NCI-H2029 (cell line): ENCODE measurements at places on chromosomes 5 and 9.
A peak's percentile ranks its signal among the peaks of the same experiment; 100 is the strongest.

DNA sequence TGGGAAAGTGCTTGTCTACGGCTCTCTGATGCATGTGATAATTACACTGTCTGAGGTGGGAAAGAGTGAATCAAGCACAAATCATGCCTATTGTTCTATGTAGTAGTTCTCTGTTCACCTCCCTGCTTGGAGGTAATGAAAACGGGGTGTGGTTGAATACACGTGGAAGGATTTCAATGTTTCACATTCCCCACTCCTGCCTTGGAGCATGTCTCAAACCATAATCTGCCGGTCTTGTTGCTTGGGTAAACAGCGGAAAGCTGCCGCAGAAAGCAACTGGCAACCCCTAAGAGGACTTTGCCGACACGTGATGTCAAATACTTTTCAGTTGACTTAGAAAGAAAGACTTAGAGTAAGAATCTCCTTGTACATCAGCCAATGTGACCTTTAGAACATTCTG, 63.5 kb upstream of the MOCS2 start:
- no peak for DNase-seq

DNA sequence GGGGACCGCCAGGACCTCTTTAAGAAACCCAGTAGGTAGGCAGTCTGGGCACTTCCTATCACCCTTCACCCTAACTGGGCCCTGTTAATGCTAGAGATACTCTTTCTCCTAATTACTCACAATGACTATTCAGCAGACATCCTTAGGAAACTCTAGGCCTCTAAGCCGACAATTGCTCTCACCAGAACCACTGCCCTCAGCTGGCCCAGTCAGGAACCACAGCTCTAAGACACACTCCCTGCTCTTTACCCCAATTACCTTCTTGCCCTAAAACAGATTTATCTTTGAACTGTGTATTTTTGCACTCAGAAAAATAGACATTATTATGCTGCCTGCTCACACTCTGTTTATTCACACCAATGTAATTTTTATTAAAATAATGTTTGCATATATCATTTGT, 432.6 kb upstream of the SLC30A5 start:
- no peak for DNase-seq

GRCh38 chr9:29773676-29774075, 2200.4 kb upstream of the C9orf72 start:
- no peak for DNase-seq

DNA sequence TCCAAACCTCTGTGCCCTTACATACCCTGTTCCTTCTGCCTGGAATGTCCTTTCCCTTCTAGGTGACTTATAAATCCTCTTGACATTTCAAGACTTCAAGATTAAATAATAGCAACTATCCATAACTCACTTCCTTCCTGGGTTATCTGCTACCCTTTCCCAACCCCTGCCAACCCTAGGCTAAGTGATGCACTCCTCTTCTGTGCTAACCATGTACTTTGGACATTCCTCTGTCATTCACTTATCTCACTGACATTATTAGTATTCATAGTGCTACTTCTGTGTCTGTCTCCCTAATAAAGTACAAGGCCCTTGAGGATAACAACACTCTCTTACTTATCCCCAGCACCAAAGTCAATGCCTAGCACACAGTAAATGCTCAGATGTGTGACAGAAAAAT, 307.1 kb downstream of the ENC1 start:
- DNase-seq: no peak

DNA sequence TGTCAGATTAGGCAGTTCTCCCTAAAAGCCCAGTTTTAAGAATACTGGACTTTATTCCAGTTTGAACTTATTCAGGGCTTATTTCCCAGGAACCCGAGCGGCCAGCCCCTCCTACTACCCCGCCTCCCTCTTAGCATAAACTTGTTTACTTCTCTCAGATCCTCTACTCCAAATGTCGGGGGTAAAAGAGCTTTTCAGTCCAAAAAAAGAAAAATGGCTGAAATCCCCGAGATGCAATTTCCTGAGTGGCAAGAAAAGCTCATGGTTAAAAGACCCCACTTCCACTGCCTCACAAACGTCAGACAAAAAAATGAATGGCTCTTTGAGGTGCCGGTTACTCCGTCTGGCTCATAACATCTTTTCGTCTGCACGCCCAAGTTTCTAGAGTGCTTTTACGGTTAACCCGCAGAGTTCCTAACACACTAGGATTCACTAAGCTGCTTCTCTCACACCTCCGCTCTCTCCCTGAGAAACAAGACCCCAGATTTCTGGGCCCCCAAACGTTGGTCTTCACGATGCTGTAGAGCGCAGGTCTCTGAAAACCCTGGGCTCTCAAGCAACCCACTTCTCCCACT, 402 bp downstream of the BRD8 start:
- DNase-seq: peak; percentile 14

GRCh38 chr5:168059131-168059530, 232.3 kb upstream of the WWC1 start:
- DNase-seq: no peak

- DNase-seq: no peak
Measured at GRCh38 chr9:133374612-133375115, 1.2 kb downstream of the SURF4 start.

DNA sequence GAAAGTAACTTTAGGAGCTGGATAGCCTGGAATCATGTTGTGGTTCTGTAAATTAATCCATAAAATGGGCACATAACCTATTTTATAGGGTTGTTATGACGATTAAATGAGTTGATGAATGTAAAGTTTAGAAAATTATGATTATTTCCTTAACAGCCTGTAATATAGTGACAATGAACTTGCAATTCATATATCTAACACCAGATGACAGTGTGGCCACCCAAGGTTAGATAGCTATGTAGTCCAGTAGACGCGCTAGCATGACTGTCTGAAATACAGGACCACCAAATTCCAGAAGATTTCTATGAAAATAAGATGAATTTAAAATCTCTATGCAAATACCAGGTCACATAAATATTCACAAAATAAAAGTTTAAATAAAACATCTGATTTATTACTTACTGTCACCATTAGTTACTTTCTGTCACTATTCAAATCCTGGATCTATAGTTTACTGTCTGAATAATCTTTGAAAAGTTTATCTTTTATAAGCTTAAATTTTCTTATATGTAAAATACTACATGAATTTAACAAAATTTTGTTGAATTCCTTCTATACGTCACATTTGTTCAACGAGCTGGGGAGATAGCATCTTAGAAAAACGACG, 26.1 kb upstream of the MACIR start:
- peak; percentile 32 for DNase-seq

DNA sequence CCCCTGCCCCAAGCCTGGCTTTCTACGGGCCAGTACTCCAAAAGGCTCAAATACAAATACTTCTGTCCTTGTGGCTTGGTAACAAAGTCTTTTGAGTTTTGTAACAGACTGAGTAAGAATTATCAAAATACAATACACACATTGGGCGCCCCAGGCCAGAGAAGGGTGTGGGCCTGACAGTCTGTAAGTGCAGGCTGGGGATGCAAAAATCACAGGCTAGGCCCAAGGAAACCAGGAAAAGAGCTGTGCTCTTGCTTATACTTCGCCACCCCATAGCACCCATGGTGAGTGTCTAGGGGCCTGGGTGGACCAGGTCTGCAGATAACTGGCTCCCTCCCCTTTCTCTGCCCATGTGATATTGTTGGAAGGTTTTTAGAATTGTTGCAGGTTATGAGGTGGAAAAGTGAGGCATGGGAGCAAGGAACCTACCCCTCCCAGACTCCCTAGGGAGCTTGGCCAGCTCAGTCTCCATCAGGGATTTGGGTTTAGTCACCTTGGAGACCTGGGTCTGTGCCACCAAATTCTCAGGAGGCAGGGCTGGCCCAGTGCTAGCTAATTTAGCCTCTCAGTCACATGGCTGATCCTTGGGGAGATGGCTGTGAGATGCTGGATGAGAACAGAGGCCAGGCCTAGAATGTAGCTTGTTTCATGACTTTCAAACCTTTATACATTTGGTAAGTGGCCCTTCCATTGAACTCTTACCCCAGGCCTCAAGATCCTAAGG, 72.9 kb downstream of the TARS1 start:
- DNase-seq: no peak

DNA sequence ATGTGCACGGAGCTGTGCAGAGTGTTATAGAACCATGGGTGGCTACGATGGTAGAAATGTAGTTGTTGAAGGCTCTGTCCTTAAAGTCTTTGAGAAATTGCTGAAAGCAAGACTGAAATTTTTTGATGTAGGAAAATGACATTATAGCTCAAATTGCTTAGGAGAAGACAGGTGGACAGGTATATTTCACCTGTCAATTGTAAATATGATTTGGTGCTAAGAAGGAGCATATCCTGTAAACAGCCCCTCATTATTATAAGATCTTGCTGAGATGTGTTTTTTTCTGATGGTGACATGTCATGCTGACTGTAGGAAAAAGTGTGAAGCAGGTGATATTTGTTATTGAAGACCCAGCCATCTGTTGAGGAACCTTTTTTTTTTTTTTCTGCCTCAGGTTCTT, 377.9 kb downstream of the PSAT1 start:
- no peak for DNase-seq

DNA sequence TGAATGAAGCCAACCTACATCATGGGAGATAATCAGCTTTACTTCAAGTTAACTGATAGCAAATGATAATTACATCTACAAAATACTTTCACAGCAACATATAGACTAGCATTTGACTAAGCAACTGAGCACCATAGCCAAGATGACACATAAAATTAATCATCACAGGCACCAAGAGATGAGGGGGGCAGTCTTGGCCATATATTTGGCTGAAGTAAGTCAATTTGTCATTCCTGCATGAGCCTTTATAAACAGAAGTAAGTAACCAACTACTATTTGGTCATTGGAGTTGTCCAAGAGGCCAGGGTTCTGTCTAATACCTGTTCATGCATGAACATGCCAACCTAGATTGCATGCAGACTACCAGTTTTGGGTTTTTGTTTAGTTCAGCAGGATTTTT, 53.6 kb downstream of the PDCD1LG2 start:
- DNase-seq: no peak

DNA sequence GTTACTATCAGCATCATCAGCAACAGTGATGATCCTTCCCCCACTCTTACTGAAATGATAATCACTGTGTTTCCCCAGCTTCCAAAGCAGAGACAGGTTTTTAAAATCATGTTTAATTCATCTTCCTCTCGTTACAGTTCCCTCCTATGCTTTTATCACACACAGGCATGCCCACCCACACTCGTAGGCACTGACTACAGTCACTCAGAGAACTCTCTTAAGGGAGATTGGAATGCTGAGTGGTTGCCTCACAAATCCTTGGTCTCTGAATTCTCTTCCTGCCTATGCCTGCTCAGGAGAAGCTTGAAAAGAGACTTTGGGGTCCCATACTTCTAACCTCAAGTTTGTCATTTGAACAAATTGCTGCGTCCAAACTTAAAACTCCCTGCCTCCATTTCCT, 179.2 kb downstream of the FRMD3 start:
- DNase-seq: no peak

DNA sequence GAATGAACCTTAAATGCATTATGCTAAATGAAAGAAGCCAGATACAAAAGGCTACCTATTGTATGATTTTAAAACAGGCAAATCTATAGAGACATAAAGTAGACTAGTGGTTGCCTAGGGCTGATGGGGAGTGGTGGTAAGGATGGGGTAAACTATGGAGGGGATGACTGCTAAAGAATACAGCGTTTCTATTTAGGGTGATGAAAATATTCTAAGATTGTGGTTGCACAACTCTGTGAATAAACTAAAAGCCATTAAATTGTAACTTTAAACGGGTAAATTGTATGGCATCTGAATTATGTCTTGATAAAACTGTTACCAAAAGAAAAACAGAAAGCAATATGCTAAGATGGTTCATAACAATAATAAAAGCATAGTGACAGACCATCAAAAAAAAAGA, 21.4 kb downstream of the KLHL3 start:
- no peak for DNase-seq

DNA sequence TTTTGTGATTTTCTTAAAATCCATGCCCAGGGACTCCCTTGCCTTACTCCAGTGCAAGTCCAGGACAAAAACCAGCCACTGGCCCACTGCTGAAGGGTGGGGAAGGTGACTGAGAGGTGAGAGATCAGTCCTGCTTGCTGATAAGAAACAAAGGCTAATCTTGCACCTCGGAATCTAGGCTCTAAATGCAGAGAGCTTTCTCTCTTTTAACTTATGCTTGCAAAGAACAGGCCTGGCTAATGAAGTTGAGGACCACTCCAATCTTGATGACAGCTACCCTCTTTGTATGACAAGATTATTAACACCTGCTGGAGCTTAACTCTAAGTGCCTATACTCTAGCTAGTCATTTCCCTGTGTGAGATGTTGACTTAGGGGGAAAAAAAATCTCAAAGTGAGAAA, 8.8 kb downstream of the TLE1 start:
- no peak for DNase-seq

- no peak for DNase-seq
Measured at GRCh38 chr5:149616727-149617285, 35.5 kb downstream of the ARHGEF37 start.

DNA sequence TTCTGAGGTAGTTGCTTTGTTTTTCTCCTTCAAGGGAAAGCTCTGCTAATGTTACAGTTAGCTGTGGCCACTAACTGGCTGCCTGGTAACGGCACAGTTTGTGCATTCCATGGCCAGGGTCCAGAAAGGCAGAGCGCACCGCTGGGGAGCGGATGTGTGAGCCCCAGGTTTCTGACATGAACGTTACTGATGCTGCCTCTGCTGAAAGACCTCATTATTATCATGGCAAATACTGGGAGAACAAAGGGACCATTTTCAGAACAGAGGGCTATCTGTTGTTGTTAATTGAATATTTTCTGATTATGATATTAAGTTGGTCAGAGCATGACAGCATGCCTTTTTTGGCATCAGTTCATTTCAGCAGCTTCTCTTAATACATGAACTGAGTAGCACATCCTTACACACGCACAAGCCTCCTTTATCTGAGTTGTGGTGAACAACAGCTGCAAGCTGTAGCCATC, 134.1 kb downstream of the NUDT12 start:
- no peak for DNase-seq

DNA sequence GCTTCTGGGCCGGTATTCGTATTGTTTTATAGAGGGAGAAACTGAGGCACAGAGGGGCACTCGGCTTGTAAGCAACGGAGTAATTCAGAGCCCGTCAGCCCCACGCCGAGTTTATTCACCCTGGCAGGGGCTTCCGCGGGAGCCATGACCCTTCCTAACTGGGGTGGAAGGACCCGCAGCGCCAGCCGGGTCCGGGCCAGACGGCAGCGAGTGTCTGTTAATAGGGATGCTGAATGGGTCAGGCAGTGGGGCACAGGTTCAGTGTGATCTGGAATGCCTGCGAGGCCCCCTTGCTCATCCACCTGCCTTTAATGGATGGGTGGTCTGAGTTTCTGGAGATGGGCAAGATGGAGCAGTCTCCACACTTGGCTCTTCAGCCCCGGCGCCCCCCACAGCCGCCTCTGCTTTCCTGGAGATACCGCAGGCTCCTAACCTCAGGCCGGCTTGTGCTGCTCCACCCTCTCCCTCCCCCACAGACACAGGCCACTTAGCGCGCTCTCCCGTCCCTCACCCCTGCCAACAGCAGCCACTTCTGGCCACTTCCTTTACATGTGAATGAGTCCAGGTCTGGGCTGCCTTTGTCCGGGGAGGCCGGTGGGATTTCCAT, 147.1 kb downstream of the ERCC6L2 start:
- peak; percentile 79 for DNase-seq
